ENCODE measurements at places on chromosomes 2 and 18. TPM values are rescaled to one million over a fixed set of nuclear protein-coding genes. Genes with fewer than 3 reads are reported as not detected.

The MRPL44 gene
- total RNA-seq = 46.9 TPM

The ROCK1 gene
- total RNA-seq = 21.1 TPM

The SOX11 gene
- not detected for total RNA-seq

The MCM6 gene
- total RNA-seq = 50.5 TPM

The SPAG16 gene
- total RNA-seq = 14.4 TPM

The MOCOS gene
- 4.4 TPM for total RNA-seq
